ENCODE measurements at places on chromosomes 2 and 18. TPM values are rescaled to one million over a fixed set of nuclear protein-coding genes. Genes with fewer than 3 reads are reported as not detected.

DNA sequence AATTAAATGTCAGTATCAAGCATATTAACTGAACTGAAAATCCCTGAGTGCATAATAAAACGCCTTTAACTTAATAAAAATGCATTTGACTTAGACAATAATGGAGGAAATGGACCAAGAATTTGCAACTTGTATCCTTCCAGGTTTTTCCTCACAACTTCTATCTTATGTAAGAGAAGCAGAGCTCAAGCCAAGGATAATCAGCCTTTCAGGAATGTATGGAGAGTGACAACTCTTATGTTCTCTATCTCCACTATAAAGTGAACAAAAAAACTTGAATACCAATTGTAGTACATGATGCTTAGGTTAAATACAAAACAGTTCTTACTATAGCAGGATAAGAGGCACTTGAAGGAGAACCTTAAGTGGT lies 64.8 kb upstream of the CYP26B1 start:
- DNase-seq, result no peak

The HOXD13 gene
- total RNA-seq, result not detected

DNA sequence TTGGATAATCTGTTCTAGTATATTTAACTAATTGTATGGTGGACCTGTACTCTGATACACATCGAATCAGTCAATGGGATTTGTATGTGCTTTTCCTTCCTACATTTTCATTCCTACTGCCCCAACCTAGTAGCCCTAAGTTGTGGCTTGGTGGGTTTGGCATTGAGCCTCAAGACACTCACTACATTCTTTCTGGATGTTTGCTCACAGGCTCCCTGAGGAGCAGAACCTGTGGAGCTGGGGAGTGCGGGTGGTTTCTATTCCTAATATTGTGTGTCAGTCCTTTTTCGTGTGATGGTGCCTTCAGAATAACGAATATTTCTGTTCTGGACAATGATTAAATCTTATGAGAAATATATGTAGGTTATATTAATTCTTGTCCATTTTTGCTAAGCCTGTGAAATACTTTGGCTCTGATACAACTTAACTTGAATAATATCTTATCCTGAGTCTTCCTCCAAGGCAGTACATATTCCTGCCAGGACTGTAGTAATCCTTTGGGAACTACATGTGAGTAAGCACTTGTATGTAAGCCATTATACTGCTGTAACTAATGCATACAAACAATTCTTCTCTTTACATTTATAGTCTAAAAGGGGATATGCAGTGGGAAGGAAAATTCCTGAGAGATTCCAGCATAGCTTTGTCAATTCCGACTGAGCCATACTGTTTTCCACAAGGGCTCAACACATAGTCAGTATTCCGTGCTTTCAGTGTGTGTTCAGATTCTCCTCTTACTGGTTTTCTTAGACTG lies 150.6 kb downstream of the AGPS start:
- no peak for DNase-seq

DNA sequence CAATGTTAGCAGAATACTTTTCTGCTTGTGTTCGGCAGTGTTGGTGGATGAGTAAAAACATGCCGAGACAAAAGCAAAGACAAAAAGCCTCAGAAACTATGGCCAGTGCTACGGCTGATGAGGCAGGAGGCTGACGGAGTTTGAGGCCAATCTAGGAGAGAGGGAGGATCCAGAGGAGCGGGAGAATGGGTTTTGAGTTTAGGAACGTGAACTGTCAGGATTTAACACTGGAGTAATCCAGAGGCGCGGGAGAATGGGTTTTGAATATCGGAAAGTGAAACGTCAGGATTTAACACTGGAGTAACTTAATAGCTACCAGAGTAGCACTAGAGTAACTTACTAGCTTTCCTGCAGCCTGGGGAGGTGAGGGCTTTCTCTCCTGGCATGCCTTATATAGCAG lies 37.4 kb downstream of the LYPD6B start:
- no peak for DNase-seq

DNA sequence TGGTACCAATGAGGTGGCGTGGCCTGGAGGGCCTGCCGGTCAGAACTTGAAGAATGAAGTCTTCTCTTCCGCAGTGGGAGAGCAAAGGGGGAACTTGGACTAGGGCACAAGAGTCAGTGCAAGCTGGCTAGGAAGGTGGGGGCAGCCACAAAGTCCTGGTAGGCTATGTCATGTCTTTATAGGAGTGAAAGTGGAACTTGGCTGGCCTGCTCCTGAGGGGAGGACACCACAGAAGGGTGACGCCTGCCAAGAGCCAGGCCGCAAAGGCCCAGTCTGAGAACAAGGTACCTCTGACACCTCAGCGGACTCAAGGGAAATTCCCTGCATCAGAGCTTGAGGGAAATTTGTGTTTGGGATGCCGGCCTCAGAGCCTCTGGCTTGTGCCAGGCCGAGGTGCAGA lies 32.2 kb upstream of the MAP3K20 start:
- DNase-seq, result no peak

DNA sequence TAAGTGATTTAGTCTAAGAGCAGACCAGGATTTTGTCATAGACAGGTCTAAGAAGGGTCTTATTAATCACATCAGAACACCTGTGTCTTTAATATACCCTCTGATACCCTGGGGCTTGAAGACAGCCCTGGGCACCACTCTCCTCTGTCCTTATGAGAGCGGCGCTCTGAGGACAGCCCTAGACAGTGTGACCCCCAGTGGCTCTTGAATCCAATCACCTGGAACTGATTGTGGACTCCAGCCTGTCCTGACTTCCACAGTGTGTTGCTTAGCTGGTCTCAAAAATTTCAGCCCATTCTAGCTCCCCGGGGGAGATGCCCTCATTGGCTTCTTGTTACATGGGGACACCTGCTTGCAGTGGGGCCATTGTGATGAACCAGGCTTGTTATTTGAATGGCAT lies 195.8 kb upstream of the SMAD2 start:
- no peak for DNase-seq

DNA sequence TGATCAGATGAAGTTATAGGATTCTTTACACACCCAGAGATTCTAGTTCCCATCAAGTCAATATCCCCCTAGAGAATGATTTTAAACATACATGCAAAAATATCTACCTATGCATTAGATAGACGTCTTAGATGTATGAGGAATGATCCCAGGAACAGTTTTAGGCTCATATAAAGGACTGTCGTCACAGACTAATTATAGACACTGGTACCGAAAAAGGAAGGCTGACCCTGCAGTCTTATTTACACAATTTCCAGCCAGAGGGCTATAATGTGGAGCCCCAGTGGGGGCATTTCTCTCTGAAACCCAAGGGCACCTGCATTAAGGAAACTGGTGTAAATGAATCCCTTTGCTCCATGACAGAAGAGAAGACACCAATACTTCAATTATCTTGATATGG lies 170.4 kb downstream of the ZNF521 start:
- DNase-seq, result no peak

GRCh38 chr2:150811259-150811855 lies 323.9 kb upstream of the RND3 start:
- no peak for DNase-seq

DNA sequence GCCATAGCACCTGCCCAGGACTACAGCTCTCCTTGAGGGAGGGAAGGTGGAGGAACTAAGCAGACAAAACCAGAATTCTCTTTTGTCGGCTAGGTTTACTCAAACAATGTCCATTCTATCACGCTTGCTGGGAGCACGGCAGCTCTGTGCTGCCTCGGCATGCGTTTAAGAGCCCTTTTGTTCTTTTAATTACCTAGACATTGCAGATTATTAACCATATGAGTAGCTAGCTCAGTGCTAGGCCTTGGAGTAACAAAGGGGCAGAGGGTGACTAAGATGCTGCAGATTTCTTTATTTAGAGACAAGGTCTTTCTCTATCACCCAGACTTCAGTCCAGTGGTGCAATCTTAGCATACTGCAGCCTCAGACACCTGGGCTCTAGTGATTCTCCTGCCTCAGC lies 11.1 kb downstream of the MSGN1 start:
- no peak for DNase-seq

GRCh38 chr2:185567940-185568339 lies 170.7 kb upstream of the FSIP2 start:
- no peak for DNase-seq

The VWC2L gene
- not detected for total RNA-seq

GRCh38 chr2:29613792-29614266 lies 307.6 kb downstream of the ALK start:
- DNase-seq, result no peak

The MGAT4A gene
- total RNA-seq, result 32.4 TPM

GRCh38 chr2:171598713-171599319 lies 76.5 kb downstream of the CYBRD1 start:
- peak; percentile 30 for DNase-seq

DNA sequence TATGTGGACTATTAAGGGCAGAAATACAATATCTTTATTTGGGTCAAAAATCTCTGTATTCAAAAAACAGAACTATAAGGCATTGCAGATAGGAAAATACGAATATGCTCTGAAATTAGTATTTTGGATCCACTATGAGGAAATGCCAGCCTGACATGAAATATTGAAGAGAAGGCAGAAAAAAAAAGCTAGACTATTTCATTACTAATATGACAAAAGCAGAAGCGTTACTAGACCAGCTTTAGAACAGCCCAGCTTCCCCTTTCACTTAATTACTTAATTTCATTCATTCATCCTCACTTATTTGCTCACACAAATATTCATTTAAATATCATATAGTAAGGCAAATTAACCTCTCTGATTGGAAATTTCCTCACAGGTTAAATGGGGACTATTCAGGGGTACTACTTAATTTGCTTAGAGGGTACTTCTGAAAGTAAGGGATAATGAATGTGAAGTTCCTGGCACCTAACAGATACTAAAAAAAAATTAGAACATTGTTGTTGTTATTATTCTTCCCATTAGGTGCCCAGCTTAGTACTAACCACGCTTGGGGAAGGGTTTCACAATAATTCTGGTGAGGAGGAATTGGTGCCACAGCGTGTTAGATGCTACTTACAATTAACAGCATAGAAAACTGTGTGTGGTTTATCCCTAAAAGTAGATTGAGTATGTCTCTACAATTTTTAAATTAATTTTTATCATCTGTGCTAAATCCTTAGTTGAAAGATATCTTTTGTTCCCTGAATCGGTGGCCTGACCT lies 71.1 kb upstream of the CTLA4 start:
- no peak for DNase-seq

GRCh38 chr2:54879032-54879431 lies 155.6 kb downstream of the EML6 start:
- DNase-seq, result no peak

DNA sequence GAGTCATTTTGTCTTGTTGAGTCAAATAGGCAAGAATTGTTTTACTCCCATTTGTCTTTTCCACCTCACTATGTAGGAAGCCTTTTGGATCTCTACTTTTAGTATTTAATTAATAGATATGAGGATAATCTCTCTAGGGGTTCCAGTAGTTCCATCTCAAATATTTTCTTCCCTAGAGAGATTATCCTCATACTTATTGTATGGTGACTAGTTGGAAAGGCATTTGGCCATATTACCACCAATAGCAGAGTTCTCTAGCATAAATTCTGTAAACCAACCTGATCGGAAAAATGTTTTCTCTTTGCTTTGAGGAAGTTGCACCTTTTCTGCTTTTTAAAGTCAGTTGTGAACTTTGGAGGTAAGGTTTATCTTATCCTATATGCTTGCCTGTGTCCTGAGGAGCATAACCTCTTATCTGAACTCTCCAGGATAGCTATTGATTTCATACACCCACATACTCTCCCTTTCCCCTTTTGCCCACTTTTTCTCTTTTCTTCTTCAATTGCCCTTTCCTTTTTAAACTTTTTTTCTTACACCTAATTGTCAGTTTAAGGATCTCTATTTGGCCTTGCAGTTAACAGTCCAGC lies 100.8 kb downstream of the GALNT1 start:
- DNase-seq, result no peak

The FBXO36 gene
- total RNA-seq, result 0.81 TPM

The AQP4 gene
- 0.11 TPM for total RNA-seq

The IL36RN gene
- total RNA-seq, result 1.6 TPM

GRCh38 chr2:111156529-111156928 lies 35.8 kb downstream of the BCL2L11 start:
- no peak for DNase-seq

DNA sequence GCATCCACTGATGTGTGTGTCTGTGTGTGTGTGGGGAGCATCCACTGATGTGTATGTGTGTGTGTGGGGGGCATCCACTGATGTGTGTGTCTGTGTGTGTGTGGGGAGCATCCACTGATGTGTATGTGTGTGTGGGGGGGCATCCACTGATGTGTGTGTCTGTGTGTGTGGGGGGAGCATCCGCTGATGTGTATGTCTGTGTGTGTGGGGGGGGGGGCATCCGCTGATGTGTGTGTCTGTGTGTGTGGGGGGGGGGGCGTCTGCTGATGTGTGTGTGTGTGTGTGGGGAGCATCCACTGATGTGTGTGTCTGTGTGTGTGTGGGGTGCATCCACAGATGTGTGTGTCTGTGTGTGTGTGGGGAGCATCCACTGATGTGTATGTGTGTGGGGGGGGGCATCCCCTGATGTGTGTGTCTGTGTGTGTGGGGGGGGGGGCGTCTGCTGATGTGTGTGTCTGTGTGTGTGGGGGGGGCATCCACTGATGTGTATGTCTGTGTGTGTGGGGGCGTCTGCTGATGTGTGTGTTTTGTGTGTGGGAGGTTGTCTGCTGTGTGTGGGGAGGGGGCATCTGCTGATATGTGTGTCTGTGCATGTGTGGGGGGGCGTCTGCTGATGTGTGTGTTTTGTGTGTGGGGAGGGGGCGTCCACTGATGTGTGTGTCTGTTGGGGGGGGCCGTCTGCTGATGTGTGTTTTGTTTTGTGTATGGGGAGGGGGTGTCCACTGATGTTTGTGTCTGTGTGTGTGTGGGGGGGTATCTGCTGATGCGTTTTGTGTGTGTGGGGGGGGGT lies 125.9 kb downstream of the NFATC1 start:
- peak; percentile 7 for DNase-seq

DNA sequence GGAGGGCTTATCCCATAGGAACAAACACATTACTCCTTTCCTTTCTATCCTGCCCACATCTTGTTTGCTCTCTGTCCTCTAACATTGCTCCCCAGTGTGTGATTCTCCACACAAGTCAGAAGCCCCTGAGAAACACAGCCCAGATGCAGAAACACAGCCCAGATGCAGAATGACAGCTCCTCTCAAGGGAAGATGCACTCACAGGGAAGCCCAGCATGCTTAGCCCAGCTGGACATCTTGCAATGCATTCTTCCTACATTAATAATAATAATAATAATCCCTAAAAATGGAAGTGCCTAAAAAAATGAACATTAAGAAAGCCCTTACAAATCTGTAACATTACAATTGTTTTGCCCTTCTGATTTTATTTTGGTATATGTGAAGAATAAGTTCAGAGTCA lies 172.1 kb downstream of the CBLN2 start:
- no peak for DNase-seq

- DNase-seq, result no peak
Measured at GRCh38 chr2:201960305-201960704, 73.3 kb upstream of the FZD7 start.
